ENCODE measurements at places on chromosomes 4 and X.
A peak's percentile ranks its signal among the peaks of the same experiment; 100 is the strongest.

GRCh38 chr4:73315091-73315490 is 56.5 kb upstream of the ANKRD17 start:
- DNase-seq = no peak

DNA sequence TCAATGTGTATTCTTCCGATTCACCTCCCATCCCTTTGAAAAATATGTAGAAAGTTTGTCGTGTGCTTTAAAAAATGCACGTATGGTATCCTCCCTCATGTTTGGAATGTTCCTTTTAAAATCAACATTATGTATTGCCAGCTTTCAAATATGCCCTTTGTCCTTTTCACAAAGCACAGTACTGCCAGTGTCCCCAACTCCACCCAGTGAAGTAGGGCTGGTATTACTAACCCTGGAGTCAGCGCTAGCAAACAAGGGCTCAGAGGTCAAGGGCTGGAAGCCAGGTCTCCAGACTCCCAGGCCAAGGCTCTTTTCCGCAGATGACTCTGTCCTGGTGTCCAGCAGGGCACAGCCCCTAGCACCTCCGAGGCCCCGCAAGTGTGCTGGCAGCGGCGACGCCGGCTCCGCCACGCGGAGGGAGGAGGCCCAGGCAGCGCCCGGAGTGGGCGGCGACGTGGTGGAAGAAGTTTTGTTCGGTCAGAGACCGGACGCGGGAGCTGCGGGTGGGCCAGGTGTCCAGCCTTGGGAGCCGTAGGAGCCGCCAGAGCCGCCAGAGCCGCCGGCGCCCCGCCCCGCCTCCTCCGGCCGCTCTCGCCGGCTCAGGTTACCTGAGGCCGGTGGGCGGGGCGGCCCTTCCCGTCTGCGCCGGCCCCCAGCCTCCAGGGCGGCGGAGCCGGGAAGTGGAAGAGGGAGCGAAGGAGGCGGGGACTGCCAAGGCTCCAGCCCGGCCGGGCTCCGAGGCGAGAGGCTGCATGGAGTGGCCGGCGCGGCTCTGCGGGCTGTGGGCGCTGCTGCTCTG is at the start of gene IL13RA1:
Gene IL13RA1 (plus strand): TSS at position 720 of the 799 bp plus-strand sequence. CDS start 33 bp downstream, at position 753.
- peak; percentile 20 for DNase-seq

GRCh38 chr4:147816382-147817254 is 84.7 kb downstream of the ARHGAP10 start:
- DNase-seq = no peak

DNA sequence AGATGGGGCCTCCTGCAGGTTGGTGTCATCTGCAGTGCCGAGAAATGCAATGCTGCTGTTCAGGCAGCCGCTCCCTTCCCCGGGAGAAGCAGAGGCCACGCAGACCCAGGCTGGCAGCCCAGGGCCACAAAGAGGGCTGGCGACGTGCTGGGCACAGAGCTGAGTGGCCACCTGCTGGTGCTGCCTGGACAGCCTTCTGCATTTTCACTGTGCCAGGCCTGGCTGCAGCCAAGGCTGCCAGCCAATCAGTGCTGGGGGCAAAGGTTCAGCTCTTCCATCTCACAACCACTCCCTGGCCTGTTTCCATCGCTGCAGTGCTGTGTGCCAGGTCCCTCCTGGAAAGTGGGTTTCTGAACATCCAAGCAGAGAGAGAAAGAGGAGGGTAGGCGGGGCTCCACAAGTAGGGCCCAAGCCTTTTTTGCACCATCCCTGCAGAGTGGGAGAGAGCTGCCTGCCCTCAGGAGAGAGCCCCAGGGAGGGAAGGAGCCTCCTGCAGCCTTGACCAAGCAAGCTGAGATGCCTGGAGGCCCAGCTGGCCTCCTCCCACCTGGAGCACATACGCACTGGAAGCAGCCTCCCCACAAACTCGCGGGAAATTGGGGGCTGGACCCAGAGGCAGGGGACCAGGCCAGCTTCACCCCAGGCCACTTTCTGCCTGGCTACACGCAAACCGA is 20.1 kb downstream of the ADRA2C start:
- DNase-seq = no peak

DNA sequence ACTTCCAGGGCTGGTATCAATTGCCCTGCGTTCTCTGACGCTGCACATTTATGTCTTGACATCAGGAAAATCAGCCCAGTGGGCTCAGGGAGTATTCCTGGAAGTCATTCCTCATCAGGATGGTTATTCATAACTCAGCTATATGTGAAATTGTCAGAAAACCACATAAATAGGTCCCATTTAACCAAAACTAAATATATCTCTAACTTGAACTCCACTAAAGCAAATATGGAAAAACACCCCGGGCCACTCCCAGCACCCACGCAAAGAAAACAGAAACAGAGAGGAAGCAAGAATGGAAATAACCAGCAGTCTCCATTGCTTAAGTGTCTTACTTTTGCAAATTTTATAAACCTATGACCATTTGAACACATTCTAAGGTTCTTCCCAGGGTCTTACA is 112.0 kb downstream of the IRF2 start:
- no peak for DNase-seq

- DNase-seq = no peak
Observed at GRCh38 chr4:27568236-27568951, 707.8 kb downstream of the STIM2 start.

- no peak for DNase-seq
Observed at GRCh38 chr4:82994834-82995233, 15.8 kb downstream of the LIN54 start.

DNA sequence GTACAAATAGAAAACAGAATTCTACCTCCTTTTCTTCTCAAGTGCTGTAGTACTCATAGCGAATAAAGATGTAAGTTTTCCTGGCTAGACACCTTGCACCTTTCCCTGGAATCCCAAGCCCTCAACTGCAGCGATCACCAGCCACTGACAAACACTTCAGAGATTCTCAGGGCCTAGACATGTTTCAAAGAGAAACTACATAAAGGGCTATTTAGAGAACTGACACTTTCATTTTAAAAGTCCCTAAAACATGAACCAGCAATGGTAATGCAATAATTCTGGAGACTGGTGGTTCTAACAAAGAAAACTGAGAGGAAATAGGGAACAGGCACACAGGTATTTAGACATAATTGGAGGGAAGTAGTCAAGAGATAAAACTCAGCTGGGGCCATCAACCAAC is 35.7 kb downstream of the FANCB start:
- no peak for DNase-seq

DNA sequence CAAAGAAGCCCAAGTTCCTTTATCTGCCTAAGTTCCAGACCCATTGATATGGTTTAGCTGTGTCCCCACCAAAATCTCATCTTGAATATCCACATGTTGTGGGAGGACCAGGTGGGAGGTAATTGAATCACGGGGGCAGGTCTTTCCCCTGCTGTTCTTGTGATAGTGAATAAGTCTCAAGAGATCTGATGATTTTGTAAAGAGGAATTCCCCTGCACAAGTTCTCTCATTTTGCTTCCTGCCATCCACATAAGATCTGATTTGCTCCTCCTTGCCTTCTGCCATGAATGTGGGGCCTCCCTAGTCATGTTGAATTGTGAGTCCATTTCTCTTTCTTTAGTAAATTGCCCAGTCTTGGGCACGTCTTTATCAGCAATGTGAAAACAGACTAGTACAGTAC is 860.2 kb downstream of the FSTL5 start:
- DNase-seq = no peak

DNA sequence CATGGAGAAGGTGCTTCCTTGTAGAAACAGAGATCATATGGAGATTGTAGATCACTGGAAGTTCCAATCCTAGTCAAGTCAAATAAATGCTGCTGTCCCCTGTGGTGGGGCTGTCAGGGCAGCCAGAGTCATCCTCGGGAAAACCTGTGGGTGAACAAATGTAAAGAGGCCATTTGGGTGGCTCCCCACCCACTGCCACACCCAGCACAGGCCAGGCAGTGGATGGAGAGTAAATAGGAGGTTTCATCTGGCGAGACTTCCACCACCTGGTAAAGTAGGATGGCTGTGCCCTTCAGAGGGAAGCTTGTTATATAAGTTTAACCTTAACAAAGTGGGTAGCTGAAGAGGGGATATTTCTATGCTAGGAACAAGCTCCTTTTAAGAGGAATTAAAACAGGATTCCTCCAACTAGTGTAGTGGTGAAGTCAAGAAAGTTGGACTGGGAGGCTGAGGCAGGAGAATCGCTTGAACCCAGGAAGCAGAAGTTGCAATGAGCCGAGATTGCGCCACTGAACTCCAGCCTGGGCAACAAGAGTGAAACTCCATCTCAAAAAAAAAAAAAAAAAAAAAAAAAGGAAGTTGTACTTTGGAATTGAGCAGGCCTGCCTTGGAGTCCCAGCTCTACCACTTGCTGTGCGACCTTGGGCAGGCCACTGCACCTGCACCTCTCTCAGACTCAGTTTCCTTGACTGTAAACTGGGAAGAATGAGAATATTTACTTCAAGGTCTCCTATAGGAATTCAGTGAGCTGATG is 273.7 kb downstream of the PTTG2 start:
- no peak for DNase-seq

DNA sequence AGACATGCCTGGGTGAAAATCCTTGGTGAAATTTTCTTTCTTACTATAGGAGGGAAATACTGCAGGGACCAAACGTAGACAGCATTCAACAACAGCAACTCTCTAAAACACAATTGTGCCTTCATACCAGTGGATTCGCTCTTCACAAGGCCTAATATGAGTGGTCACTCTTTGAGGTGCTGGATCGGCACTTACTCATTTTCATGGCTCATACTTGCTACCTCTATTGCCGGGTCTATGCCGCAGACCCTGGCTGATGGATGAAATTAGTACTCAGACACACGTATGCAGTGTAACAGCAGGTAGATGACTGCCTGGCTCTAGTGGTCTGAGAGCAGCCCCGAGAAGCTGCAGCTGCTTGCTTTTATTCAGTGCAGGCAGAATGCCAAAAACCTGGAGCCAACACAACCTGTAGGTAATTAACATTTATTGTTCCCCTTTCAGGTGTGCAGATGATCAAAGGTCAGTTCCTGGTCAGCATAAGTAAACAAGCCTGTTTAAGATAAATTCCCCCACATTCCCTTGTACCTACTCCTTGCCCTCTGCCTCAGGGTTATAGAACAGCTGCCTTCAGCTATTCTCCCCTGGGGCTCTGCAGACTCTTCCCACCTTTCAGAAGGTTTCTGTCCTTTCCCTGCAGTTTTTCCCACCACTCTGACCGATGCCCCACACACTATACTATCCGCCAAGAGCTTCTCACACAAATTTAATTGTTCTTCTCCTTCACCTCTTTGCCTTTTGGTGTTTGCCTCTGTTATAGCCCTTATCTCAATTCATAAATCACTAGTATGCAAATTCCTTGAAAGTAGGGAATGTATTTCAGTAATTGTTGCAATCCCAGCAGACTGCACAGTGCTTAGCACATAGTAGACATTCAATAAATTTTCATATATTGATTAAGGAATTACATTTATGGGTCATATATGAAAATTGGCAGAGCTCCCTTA is 210.0 kb downstream of the SPANXN3 start:
- DNase-seq = no peak

DNA sequence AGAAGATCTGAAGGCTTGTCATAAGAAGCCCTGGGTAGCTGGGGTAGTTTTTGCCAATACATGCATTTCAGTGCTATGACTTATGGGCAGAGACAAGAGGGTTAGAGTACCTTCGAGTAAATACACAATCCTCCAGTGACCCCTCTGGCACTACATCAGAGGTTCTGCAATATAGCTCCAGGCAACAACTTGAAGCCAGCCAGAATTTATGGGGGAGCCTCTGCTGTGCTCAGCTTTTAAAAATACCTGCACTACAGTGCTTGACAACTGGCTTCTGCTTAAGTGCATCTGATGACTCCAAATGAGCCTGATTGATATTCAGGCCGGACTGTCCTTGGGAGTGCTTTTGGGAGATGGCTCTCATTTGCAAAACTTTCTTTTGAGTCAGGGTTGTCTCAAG is 44.9 kb upstream of the SMAD1 start:
- DNase-seq = no peak

DNA sequence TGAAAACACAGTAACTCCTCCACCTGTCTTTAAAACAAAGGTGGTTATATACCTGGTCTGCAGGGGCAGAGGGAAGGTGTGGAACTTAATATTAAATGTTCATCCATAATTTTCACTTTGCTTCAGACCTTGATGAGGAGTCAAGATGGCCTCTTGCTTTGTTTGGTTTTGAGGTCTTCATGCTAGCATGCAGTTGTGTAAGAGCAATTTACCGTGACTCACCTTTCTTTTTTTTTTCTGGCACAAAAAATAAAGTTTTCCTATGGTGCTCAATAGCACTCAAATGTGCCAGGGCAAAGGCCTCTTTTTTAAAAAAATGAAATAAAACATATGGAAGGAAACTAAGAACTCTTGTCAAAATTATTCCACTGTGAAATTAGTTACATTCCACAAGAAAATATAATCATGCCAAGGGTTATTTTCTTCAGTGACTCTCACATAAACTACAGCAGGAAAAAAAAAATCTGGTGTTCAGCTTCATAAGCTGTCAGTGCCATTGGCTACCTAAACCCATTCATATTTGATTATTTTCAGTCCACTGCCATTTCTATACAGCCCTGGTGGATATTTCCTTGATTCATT is 128.2 kb downstream of the SLC7A11 start:
- DNase-seq = no peak

GRCh38 chr4:66785479-66785878 is 759.8 kb downstream of the CENPC start:
- DNase-seq = no peak

DNA sequence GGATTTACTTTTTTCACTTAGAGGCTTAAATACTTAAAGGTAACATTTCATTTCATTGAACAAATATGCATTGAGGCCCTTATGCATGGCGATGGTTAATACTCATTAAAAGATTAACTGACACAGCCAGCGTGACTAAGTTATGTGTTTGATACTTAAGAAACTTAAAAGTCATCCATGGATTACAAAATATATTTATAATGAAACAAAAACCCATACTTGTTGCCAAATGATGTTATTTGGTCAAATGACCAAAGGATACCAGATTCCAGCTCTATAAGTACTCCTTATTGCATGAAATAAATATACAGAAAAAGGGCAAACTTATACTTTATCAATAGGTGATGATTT is 26.7 kb downstream of the ZNF330 start:
- no peak for DNase-seq

- no peak for DNase-seq
Observed at GRCh38 chr4:103499094-103499493, 220.7 kb downstream of the TACR3 start.

DNA sequence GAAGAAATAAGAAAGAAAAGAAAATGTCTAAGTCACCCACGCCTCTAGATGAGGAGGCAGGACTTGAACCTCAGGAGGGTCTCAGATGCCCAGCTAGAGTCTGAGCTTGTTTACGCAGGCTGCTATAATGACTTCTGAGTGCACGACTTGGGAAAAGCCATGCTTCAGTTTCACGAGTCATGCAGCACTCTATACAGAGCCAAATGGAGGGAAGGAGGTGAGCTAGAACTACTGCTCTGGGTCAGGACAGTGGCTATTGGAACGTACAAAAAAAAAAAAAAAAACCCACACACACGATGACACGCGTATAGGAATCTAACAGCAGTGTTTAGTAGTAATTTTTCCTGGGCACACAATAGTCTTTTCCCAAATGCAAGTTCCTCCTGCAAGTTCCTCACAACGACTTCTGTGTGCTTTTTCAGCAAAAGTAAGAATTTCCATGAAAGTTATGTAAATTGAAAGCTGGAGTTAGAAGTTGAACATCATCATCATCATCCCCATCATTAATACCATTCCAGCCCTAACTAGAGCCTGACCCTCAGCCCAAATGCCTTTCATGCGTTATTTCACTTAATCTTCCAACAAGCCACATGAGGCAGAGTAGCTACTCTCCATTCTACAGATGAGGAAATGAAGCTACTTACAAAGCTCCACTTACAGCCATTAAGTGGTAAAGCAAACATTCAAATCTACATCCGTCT is 36.6 kb downstream of the IRF2 start:
- no peak for DNase-seq

- no peak for DNase-seq
Observed at GRCh38 chrX:3286196-3286945, 60.1 kb downstream of the MXRA5 start.

- no peak for DNase-seq
Observed at GRCh38 chr4:89069481-89069880, 12.5 kb upstream of the FAM13A start.

All from CD8-positive, alpha-beta T cell (primary cell).